ENCODE measurements at places on chromosomes 2 and 18.

GRCh38 chr2:54723996-54724559 is 616 bp downstream of the EML6 start:
- DNase-seq = no peak

GRCh38 chr18:63823516-63824219 is 48.5 kb downstream of the SERPINB7 start:
- peak; percentile 81 for DNase-seq

GRCh38 chr2:231807020-231807419 is 20.8 kb downstream of the COPS7B start:
- peak; percentile 61 for DNase-seq

DNA sequence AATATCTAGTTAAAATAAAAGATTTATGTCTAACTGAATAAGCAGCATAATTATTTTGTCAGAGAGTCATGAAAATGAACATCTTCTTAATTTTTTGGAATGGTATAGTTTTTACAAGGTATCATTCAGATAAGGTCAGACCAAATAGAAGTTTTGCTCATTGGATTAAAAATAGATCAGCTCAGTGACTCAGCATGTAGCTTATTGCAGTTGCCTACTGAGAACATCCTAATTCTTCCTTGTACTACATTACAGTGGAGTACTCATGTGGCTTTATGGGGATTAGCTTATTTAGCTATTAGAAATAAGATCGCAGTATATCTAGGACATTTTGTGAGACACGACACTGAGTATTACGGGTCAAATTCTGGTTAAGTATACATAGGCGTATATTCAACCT is 38.2 kb upstream of the PPM1B start:
- DNase-seq = peak; percentile 38

DNA sequence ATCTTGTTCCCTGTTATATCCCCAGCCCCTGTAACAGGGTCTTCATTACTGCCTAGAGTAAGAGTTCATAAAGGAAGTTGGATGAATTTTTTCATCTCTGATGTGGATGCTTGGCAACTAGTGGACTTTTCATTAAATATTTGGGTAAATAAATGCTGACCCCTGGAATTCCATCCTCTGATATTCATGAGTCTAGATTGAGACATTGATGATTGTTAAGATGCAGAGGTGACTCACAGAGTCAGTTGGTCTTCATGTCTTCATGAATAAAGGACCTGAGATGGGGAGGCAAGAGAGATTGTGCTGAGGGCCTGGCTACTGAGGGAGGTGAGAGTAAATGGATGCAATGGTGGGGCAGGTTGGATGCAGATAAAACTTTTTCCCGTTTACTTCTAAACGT is 132.7 kb upstream of the NT5C1B start:
- peak; percentile 23 for DNase-seq

DNA sequence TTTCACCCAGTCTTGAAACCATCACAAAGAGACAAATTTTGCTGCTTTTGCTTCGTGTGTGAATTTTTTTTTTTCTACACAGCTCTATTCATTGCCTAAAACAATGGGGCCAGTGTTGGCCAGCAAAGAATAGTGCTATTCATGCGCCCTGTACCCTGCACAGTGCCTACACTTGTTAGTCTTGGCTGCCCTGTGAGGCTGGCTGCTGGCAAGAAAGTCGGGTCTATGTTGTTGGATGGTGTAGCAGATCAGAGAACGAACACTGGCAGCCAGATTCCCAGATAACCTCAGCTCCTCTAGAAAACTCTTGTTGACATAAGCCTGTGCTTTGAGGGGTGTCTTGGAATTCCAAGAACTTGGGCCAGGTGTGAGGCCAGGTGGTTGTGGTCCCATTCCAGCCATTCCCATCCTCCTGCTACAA is 455.7 kb upstream of the TCF4 start:
- DNase-seq = no peak

GRCh38 chr2:3466966-3467365 is 52.4 kb downstream of the ADI1 start:
- peak; percentile 15 for DNase-seq

DNA sequence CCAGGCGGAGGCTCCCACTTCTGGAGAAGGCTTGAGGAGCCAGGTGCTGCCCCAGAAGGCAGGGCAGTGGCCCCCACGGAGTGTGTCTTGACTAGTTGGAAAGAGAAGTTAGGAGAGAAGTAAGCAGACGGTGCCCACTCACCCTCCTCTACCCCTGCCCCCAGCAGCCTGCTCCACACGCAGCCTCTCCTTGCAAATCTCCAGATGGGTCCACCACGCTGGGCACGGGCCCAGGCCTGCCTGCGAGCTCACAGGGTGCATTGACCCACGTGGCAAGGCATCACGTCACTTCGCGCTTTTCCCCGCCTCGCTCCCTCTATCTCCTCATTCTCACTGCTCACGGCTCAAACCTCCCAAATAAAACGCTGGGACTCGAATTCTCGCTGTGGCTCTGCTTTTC is 71.8 kb upstream of the RAB12 start:
- no peak for DNase-seq

GRCh38 chr2:9946076-9946475 is 5.4 kb upstream of the GRHL1 start:
- DNase-seq = no peak

- peak; percentile 29 for DNase-seq
Observed at GRCh38 chr18:3547891-3548615, 98.1 kb downstream of the TGIF1 start.

- no peak for DNase-seq
Observed at GRCh38 chr2:4668381-4668780, 965.0 kb downstream of the DCDC2C start.

GRCh38 chr2:237171881-237172280 is 86.2 kb downstream of the COPS8 start:
- no peak for DNase-seq

DNA sequence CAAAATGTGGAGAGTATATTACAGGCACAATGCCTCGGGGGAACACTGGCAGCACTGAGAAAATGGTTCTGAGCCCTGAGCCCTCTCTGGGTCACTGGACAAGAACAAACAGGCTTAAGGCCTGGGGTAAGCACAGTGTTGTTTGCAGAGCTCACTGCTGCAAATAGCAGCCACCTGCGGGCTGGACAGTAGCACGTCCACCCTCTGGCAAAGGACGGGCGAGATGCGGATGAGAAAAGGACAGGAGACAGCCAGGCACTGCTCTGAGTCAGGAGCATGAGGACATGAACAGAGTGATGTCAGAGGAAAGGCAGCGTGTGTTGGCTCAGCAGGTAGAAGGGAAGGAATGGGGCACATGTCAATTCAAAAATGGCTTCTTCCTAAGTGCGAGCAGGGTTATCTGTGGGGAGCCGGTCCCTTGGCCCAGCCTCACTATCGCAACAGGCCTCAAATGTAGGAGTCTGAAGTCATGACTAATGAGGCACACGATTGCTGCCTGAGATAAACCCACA is 25.9 kb upstream of the NEB start:
- DNase-seq = no peak

DNA sequence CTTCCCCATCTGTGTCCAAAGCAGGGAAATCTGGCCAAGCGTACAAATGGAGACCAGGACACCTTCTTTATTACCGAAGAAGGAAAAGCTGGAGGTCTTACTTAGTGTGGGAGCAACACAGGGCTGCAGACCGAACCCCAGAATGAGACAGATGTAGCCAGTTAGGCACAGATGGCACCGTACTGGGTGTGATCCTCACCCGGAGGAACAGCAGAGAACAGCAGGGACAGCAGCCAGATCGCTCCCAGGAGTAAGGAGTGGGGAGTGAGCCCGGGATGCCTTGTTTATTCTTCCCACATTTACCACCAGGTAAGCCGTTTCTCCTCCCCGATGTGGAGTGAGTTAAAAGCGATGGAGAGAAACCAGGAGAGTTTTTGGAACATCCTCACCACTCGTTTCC is 150.7 kb upstream of the SPRED2 start:
- DNase-seq = no peak

DNA sequence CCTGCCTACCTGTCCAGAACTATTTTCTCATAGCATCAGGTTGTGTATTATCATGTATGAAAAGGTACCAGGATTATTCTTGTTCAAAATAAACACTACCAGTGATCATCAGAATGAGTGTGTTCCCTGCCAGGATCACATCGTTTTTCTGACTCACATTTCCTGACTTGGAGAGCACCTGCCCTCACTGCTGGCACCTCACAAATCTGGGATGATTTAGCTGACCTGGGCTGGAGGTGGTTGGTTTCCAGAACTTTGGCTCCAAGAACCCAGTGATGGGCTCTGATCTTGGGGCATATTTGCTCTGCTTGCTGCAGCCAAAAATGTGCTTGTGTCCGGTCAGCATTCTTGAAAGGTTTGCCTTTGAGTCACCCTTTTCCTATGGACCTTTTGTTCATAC is 836.3 kb upstream of the ACVR2A start:
- no peak for DNase-seq

GRCh38 chr2:216645636-216645950 is 12.4 kb downstream of the IGFBP2 start:
- DNase-seq = no peak

- peak; percentile 53 for DNase-seq
Observed at GRCh38 chr2:191030521-191031154, 16.7 kb upstream of the STAT1 start.

GRCh38 chr2:235007664-235008457 is 56.0 kb downstream of the SH3BP4 start:
- DNase-seq = no peak

GRCh38 chr18:31721601-31722000 is 37.2 kb upstream of the B4GALT6 start:
- DNase-seq = no peak

DNA sequence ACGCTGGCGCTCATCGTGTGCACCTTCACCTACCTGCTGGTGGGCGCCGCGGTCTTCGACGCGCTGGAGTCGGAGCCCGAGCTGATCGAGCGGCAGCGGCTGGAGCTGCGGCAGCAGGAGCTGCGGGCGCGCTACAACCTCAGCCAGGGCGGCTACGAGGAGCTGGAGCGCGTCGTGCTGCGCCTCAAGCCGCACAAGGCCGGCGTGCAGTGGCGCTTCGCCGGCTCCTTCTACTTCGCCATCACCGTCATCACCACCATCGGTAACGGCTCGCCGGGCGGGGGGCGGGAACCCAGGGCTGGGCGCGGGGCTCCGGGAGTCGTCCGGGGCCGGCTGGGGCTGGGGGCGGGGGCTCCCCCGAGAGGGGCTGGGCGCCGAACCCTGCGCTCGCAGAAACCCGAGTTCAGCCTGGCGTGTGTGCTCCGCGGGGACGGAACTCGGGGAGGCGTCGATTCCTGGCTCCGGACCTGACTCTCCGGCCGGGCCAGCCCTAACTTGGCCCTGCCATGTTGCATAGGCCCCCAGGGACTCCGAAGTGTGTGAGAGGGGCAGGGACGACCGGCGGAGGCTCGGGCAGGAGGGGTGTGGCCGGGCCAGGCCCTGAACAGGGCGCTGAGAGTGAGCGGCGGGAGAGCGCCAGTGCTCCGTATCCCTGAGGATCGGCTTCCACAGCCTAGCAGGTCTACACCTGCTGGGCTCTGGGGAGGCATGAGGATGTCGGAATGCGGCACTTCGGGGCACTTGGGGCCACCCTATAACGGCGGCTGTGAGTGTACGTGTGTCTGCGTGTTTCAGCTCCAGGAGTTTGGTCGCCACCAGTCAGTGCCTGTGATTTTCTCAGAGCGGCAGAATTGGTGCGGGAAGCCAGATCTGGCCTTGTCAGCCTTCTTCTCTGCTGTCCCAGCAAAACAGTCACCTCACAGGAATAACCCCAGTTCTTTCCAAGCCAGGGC is 651 bp downstream of the KCNK3 start:
- peak; percentile 12 for DNase-seq

GRCh38 chr18:23570912-23571504 is 15.3 kb downstream of the NPC1 start:
- no peak for DNase-seq

- no peak for DNase-seq
Observed at GRCh38 chr2:70630761-70631160, 77.1 kb upstream of the TGFA start.

DNA sequence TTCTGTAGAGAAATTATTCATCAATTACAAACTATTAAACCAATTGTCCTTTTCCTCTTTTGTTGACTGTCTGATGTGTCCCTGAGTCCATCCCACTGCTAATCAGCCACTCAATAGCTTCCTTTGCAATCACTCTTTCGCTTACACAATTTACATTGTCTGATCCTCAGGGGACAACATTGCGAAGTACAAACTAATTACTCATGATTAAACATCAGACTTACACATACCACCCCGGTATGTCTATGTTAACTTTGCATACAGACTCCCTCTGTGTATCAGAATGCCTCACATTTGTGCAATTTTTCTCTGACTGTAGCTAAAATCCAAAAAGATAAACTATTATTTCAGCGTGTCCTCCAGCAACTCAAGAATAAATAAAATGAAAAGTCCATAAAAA is 264.4 kb upstream of the REV1 start:
- DNase-seq = peak; percentile 67

DNA sequence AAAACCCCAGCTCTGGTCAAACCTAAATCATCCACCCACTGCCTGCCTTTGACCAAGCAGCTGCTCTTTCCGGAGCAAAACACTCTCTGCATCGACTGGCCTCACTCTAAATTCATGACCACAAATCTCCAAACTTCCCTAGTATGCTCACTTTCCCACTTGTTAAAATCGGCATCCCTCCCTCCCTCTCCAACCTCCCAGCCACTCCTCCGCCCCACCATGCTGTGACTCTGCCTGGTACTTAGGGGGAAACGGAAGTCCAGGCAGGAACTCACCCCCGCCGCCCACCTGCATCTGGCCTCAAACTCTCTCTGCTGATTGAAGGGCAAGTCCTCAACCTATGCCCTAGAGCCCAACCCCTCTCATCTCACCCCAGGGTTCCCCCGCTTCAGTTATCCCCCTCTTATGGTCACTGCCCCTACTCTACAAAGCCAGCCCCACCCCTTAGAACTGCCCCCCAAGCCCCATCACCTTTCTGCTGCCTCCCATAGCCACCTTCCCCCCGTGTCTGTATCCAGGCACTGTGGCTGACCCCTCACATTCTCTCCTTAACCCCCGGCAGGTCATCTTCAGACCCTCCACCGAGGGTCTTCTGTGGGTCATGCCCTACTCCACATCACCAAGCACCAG is 3.8 kb upstream of the ADRA2B start:
- DNase-seq = no peak

GRCh38 chr2:47656715-47657600 is 126.0 kb upstream of the MSH6 start:
- DNase-seq = peak; percentile 6

- DNase-seq = peak; percentile 78
Observed at GRCh38 chr2:40204268-40204667, 247.6 kb downstream of the SLC8A1 start.

DNA sequence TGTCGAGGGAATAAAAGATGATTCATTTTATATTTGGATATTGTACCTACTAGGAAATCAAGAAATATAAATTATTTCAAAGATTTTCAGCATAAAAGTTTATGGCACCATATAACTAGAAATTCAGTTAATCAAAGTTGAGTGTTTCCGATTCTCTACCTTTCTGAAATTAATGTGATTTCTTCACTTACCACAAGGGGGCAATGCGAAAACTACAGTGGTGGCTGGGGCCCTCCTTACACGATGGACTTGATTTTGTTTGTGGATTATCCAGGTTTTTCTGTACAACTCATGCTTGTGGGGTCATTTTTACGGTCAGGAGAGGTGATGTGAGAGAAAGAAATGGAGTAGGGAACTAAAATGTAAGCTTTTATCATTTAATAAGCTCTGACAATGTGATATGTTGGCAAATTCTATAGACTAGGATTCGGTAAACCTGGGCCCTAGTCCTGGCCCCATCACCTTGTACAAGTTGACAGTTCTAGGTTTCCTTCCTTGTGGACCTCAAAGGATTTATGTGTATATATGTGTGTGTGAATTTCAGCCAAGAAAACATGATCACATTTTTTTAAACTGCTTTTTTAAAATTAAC is 47.6 kb downstream of the G6PC2 start:
- no peak for DNase-seq

GRCh38 chr2:231968820-231969219 is 7.3 kb downstream of the DIS3L2 start:
- DNase-seq = no peak

Measured in fibroblast of upper back skin (primary cell).